ENCODE measurements at places on chromosomes 1 and 21. TPM values are rescaled to one million over a fixed set of nuclear protein-coding genes. Genes with fewer than 3 reads are reported as not detected.

The ETV3L gene
- not detected for total RNA-seq

The FASLG gene
- total RNA-seq: not detected

The KRTAP19-1 gene
- not detected for total RNA-seq

The OR2AK2 gene
- total RNA-seq: not detected

The ALPL gene
- 6.4 TPM for total RNA-seq

The LIN28A gene
- not detected for total RNA-seq

The PLA2G2D gene
- not detected for total RNA-seq

The KIF14 gene
- total RNA-seq: 8.6 TPM

The ARMH1 gene
- total RNA-seq: not detected

The RNU11 gene
- not detected for total RNA-seq

The TFF2 gene
- total RNA-seq: not detected

The S100B gene
- total RNA-seq: not detected
